ENCODE measurements at places on chromosomes 7 and 10. TPM values are rescaled to one million over a fixed set of nuclear protein-coding genes. Genes with fewer than 3 reads are reported as not detected.

OR2A5 gene
- not detected for polyA plus RNA-seq

KAT6B gene
- 10.4 TPM for polyA plus RNA-seq

GRCh38 chr10:16570731-16571130 is 49.1 kb upstream of the C1QL3 start:
- no peak for DNase-seq

DNA sequence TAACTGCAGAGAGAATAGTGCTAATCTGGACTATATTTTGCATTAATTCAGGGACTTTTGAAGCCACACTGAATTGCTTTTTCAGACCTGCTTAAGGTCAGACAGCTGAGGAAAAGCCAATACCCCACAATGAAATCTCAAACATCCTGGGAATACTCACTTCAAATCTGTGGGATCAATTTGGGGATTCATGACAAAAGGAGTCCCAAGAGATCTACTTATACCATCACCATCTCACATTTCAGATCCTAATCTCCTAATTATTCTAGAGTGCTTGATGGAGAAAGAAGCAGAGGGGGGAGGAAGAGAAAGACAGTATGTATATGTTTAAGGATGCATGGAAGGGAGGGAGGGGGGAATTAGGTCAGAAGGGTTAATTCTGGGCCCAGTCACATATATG is 202.2 kb downstream of the CACNA2D1 start:
- DNase-seq = no peak
